ENCODE measurements at places on chromosomes 1 and 21. TPM values are rescaled to one million over a fixed set of nuclear protein-coding genes. Genes with fewer than 3 reads are reported as not detected.

CR1L gene
- total RNA-seq: not detected

LCE2A gene
- total RNA-seq: not detected

C4BPA gene
- not detected for total RNA-seq

USP1 gene
- total RNA-seq: 30.1 TPM

DDAH1 gene
- 70.7 TPM for total RNA-seq

NUDT4B gene
- 40.4 TPM for total RNA-seq

ATP1A2 gene
- 69.0 TPM for total RNA-seq

Data from prostate gland (tissue), 2 donors.